GM12878 (cell line): ENCODE measurements at places on chromosomes 3 and 15. TPM values are rescaled to one million over a fixed set of nuclear protein-coding genes. Genes with fewer than 3 reads are reported as not detected.

DNA sequence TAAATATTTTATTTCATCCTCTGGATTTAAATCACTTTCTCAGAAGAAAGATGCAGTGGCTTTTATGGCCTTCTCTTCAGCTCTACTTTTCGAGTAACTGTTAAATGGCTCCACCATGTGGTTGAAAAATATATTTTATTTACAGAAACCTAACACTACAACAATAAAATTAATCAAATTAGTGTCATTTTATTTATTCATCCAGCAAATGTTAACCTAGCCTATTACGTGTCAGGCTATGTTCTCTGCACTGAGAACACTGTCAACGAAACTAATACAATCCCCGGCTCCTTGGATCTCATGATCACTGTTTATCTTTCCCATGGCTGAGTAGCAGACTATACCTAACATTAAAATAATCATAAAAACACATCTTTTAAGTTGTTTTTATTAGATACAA, 148.0 kb upstream of the OSTN start:
- DNase-seq, result no peak

DNA sequence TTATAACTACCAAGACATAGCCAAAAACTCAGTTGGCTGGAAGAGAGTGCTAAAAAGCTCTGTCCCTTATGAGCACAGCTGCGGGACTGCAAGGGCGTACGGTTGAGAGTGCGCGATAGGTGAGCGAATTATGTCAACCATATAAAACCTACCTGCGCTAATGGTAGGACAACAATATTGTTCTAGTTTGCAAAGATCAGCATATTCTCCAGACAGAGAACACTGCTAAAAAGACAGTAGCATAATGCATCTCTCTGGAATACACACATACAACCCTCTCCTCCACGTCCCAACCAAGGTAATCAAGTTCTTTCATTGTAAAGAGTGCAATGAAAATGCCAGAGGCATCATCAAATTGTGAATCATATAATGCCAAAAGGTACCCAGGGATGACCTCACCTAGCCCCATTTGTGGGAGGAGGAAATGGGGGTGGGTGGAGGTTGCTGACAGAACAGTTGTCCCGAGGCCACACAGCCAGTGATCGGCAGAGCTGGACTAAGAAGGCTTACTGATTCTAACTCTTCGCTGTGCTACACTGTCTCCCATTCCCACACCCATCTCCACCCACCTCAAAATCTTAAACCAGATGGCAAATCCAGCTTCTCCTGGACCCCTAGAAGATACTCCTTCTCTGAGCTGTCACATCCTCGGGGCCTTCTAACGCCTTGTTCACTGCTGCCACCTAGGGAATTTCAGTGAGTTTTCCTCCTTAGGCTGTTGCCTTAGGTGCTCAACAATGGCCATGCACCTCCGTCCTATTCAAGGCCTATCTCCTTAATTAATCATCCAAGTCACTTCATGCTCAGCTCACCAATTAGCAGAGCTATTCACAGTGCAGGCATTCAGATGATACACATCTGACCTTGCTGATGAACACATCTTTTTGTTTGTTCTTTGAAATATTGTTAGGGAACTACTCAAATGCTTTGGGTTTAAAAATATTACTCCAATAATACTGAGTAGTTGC, 60.7 kb downstream of the RPL22L1 start:
- DNase-seq, result no peak

Gene KBTBD8
- 13.5 and 14.9 TPM in 2 replicates for polyA plus RNA-seq

DNA sequence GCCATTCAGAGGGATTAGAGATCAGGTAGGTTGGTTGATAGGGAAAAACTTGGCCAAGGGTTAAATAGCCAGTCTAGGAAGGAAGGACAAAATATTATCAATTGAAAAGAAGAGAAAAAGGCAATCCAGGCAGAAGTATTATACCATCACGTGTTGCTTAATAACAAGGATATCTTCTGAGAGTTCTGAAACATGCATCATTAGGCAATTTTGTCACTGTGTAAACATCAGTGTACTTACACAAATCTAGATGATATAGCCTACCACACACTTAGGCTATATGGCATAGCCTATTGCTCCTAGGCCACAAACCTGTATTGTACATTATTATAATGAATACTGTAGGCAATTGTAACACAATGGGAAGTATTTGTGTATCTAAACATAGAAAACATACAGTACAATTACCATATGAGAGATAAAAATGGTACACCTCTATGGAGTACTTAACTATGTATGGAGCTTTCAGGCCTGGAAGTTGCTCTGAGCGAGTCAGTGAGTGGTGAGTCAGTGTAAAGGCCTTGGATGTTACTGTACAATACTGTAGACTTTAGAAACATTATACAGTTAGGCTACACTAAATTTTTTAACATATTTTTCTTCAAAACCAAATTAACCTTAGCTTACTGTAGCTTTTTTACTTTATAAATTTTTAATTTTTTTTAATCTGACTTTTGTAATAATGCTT, 2.7 kb downstream of the TEX55 start:
- no peak for DNase-seq

Gene HRG
- not detected in 2 replicates for polyA plus RNA-seq

DNA sequence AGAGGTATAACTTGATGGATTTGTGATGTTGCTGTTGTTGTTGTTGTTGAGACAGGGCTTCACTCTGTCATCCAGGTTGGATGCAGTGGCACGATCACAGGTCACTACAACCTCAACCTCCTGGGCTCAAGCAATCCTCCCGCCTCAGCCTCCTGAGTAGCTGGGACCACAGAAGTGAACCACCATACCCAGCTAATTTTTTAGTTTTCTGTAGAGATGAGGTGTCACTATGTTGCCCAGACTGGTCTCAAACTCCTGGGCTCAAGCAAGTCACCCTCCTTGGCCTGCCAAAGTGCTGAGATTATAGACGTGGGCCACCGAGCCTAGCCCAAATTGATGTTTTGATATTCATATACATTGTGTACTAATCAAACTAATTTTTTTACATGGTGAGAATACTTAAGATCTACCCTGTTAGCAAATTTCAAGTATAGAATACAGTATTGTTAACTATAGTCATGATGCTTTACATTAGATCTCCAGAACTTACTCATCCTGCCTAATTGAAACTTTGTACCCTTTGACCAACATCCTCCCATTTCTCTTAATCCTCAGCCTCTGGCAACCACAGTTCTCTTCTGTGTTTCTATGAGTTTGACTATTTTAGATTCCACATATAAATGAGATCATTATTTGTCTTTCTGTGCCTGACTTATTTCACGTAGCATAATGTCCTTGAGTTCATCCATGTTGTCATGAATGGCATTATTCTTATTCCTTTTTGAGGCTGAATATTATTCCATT, 23.2 kb downstream of the LMCD1 start:
- no peak for DNase-seq

DNA sequence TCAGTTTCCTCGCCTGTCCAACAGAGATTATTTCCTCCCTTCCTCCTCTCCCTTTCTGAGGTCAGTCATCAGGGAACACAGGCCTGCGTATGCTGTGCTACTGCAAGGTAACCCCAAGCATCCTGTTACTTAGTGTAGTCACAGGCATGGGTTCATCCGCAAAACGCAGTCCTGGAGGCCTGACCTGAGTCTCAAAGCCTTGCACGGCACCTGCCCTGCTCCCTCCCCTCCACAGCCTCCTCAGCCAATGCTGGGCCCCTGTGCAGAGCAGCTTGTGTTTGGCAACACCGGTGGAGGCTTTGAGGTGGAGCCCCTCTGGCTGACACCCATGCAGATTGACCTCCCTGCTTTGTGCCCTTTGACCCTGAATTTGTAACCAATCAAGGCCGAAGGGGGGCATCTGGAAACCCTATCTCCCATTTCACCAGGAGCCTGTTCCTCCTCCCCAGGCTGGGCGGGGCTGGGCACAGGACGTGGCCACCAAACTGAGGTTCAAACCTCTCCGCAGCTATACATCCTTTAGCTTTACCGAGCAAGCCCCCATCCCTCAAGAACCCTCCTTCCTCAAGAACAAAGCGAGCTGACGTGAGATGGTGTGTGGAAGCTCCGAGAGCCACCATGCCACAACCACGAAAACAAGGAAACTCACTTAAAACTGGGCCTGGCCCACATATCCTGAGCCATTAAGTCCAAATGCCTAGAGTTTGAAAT, 21.5 kb downstream of the TKT start:
- no peak for DNase-seq

GRCh38 chr15:39998511-39999077, 40.4 kb downstream of the SRP14 start:
- no peak for DNase-seq

DNA sequence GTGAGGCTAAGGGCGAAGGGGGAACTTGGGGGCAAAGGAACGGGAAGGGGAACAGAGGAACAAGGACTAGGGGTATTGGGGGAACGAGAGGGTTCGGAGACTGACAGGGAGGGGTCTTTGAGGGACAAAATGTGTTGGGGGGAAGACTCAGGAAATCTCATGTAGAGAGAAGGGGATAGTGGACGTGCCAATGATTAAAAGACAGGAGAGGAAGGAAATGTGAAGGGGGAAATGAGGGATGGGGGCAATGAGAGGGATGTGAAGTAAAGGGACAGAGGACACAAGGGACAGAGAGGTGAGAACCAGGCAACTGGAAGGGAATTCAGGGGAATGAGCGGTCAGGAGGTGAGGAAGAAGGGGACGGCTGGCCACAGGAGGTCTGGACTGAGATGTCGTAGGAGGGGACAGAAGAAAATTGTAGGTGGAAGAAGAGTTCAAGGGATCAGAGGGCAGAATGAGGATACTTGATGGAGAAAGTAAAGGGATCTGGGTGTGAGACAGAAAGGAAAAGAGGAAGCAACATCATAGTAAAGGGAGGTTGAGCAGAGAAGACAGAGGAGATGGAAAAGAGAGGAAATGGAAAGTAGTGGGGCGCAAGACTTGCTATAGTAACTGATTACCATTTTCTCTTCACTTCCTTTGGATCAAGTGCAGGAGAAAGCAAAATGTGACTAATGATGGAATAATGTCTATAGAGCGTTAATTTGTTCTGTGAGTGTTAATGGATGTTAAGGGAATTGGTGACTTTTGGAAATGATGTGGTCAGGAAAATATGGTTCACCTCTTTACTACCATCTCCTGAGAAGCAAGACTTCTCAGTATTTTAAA, 749 bp downstream of the RAB8B start:
- DNase-seq, result no peak

Gene DHX30
- 64.1 and 70.4 TPM in 2 replicates for polyA plus RNA-seq

Gene ATP13A4
- 0.70 TPM in 1 of 2 replicates, not detected in the other for polyA plus RNA-seq

Gene DLEC1
- 0.29 TPM in 1 of 2 replicates, not detected in the other for polyA plus RNA-seq

Gene GOLGA6L10
- polyA plus RNA-seq, result 0.53 and 0.84 TPM in 2 replicates

DNA sequence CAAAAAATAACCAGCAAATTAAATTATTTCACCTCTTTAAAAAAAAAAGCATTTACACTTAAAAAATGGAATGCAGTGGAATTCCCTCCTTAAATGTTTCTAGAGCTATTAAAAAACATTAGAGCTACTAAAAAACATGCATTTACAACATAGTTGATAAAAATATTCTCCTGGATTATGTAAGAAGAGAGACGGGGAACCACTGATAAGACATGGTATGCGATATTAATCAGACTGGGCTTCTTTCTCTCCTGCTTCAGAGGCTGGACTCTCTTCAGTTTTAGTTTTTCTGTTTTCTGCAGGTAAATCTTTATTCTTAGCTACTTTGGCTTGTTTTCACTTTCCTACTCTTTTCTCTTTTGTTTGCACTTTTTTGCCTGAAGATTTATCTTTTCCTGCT, 40.4 kb upstream of the WDR49 start:
- no peak for DNase-seq

GRCh38 chr3:111325160-111325718, 216.8 kb upstream of the CD96 start:
- no peak for DNase-seq

Gene C3orf85
- polyA plus RNA-seq, result not detected in 2 replicates

GRCh38 chr3:23481616-23482278, 278.6 kb downstream of the UBE2E2 start:
- DNase-seq, result no peak

DNA sequence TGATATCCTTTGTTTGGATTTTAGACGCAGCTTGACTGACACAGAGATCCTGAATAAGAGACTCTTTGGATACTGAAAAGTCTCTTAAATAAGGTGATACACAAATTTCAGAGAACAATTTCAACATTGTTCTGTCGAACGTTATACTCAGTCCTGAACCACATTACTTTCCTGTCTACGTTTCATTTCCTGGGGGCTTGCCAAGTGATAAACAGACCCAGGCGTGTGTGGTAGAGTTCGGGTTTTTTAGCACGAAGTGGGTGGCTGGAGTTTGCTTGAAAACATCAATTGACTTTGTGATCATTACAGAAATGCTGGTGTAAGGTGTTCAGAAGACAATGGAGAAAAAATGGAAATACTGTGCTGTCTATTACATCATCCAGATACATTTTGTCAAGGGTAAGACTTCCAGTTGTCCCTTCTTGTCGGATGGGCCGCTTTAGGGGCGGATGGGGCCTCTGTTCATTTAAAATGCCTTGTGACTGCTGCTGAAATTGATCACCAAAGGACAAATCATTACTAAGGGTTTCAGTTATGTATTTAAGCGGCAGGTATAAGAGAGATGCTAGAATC, at the start of gene CD96:
TSS of gene CD96 (plus strand) at position 287 of the 573 bp plus-strand sequence. CDS start at position 339, 52 bp downstream.
- no peak for DNase-seq

Gene KLHL40
- polyA plus RNA-seq, result not detected in 2 replicates

GRCh38 chr3:48274452-48274851, 33.5 kb downstream of the ZNF589 start:
- no peak for DNase-seq

Gene FMN1
- not detected in 2 replicates for polyA plus RNA-seq

Gene CHRNB4
- not detected in 2 replicates for polyA plus RNA-seq

Gene SLITRK3
- not detected in 2 replicates for polyA plus RNA-seq

GRCh38 chr3:188268336-188268735, 114.4 kb downstream of the LPP start:
- no peak for DNase-seq

GRCh38 chr3:38006031-38006430, 15.4 kb downstream of the VILL start:
- no peak for DNase-seq

DNA sequence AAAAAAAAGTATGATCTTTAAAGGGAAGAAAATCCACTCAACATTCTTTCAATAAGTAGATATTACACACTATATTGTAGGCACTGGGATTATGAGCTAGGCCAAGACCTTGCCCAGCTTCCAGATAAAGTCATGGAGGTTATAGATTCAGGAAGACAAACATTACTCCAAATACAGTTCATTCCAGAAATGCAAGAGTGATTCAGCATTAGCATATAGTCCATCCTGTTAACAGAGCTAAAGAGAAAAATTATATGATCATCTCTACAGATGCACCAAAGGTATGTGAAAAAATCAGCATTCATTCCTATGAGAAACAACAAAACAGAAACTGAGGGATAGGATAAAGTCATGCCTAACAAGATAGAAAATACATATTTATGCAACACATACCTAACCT, 42.1 kb upstream of the NSMCE3 start:
- no peak for DNase-seq

DNA sequence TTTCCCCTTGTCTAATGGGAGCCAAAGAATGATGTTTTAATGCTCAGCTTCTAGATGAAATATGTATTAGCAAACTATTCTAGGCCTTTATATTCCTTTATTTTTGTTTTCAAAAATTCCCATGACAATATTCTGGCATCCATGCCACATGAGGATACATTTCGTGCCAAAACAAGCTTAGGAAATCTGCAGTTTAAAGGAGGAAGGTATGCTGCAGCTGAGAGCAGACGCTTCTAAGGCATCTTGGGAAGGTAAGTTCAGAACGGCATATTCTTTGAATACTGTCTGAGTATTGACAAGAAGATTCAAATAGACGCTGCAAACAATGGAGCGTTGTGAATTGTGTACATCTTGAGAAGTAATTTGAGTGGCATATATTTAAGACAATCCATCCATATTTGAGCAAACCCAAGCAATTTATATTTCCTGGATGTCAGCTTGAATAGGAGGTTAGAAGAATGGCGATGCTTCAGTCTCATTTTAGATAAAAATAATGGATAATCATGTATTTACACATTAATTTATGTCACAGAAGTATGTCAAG, 158.6 kb downstream of the RAP2B start:
- DNase-seq, result no peak
